CD4-positive, alpha-beta T cell (primary cell): ENCODE measurements at places on chromosomes 7 and 10.
A peak's percentile ranks its signal among the peaks of the same experiment; 100 is the strongest.

GRCh38 chr10:102322914-102323313 lies 72.6 kb upstream of the NFKB2 start:
- DNase-seq, result peak; percentile 58

DNA sequence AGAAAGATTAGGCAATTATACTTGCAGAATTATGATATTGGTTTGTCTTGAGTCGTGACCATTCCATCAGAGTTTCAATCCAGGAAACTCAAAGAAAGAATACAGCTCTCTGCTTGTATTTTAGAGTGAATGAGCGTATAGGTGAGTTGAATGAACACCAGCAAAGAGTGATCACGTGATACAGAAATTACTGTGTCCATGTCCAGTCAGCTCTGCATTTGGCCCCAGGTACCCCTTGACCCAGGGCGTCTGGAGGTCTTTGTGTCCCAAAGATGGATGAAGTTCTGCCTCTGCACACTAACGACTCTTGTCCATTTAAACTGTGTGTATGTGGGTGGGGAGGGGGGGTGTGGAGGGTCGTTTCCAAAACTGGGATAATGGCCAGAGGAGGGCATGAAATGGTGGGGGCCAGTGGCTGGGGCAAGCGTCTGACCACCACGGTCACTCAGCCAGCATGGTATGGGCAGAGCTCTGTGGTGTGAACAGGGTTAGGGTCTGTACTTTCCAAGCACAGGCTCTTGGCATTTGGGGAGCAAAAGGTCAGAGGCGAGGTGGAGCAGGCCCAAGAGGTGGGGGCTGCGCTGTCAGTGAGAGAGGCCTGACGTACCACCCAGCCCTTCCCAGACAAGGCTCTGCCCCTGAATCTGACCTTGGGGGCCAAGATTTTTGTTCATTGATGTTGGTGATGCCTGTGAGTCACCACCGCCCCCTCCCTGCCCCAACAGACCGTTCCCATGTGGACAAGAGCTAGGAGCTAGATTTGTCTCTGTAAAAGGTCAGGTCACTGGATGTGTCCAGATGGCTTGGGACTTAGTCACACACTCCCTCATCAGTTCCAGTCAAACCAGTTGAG lies 1.4 kb downstream of the PTPRE start:
- no peak for DNase-seq

GRCh38 chr10:28355376-28355775 lies 52.5 kb upstream of the MPP7 start:
- no peak for DNase-seq

DNA sequence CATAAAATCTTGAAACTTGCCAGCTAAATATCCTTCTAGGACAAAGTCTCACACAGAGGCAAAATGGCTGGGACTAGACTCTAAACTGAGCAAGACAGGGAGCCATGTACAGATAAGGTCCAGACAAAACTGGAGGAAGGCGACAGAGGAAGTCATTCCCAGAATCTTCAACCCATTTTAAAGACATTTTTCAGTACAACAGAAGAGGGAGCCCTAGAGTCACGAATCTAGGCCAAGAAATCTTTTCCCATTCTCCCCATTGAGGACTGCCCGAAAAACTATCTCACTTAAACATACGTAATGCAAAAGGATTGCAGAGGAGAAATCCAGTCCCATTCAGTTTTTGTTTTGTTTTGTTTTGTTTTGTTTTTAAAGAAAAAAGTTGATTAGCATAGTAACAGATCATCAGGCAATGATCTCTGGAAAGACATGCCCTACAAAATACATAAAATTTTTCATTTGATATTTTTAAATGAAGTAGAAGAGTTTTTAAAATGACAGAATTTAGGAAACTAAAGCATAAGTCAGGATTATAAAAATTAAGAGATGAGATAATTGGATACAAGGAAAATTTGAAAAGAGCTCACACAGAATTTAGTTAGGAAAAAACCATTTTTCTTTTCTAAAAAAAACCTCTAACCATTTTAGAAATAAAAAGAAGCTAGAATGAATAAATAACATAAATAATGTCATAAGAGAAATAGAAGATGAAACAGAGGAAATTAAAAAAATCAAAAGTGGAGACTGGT lies 16.9 kb upstream of the PRF1 start:
- no peak for DNase-seq
